Activated T-helper 2 cell treated with anti-CD3 and anti-CD28 coated beads, Interferon-gamma antibody, Interleukin-2, Interleukin-4, amounts not matched to agents 10 μg/mL and 5 μg/mL and 100 μg/mL, durations not matched to agents 14 hours and 24 hours and 36 hours (primary cell): ENCODE measurements at places on chromosomes 13 and 19.

GRCh38 chr13:93932901-93933300 lies 546.6 kb downstream of the DCT start:
- H3K4me3 ChIP-seq, result no peak overlapping the region
- H3K36me3 ChIP-seq, result no peaks in the 10 kb centered on the region
- no peak for DNase-seq
- H3K27ac ChIP-seq, result no peak overlapping the region
- no peaks in the 10 kb centered on the region for H3K27me3 ChIP-seq

GRCh38 chr19:55032170-55032800 lies 5.8 kb downstream of the GP6 start:
- DNase-seq, result no peak
- no peak overlapping the region for H3K4me3 ChIP-seq
- H3K27ac ChIP-seq, result no peak overlapping the region
- H3K36me3 ChIP-seq, result no peaks in the 10 kb centered on the region

DNA sequence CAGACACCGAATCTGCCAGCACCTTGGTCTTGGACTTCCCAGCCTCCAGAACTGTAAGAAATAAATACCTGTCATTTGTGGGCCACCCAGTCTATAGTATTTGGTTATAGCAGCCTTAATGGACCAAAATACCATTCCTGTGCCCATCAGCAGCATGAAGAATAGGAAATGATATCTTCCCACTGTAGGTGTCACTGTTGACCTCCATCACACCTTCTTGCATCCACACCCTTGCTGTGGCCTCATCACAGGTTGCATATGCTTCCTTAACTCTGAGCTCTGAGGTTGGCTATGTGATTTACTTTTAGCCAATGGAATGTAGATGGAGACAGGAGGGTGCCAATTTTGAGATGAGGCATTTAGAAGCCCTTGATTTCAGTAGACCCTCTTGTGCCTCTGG lies 242.0 kb upstream of the TSHZ3 start:
- H3K4me3 ChIP-seq, result no peak overlapping the region
- H3K36me3 ChIP-seq, result no peaks in the 10 kb centered on the region
- DNase-seq, result no peak
- H3K27ac ChIP-seq, result no peak overlapping the region
- no peaks in the 10 kb centered on the region for H3K27me3 ChIP-seq

GRCh38 chr13:30915691-30916541 lies 9.8 kb downstream of the MEDAG start:
- H3K27me3 ChIP-seq, result peaks cover 46% of the 10 kb centered on the region
- H3K4me1 ChIP-seq, result no peaks in the 10 kb centered on the region
- H3K27ac ChIP-seq, result no peak overlapping the region
- no peaks in the 10 kb centered on the region for H3K36me3 ChIP-seq
- no peak overlapping the region for H3K4me3 ChIP-seq

DNA sequence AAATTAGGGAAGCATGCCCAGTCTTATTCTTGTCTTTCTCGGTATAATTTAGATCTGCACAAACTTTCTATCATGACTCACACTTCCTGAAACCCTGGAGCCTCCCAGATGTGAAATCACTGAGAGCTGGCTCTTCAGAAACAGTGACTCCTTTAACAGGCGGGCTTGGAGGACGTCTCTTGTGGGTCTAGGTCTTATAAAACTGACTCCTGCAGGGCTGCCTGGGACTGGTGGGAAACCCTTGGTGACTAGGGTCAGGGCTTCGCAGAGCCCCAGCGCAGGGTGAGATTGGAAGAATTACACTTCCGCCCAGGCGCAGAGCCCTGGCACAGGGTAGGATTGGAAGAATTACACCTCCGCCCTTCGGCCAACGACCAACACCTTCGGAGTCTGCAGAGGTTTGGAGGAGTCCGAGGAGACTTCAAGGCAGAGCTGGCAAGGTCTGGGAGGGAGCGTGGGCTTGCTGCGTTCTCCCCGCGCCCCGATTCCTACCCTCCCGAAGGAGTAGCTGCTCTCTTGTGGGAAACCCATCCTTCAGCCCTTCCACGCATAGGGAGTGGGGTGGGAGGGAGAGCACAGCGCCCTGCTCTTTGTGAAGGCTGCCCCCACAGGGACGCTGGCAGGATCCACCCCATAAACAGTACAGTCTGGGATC lies 43.4 kb upstream of the MAP3K10 start:
- DNase-seq, result no peak
- H3K27me3 ChIP-seq, result no peaks in the 10 kb centered on the region
- no peak overlapping the region for H3K4me3 ChIP-seq
- H3K36me3 ChIP-seq, result no peaks in the 10 kb centered on the region
- peaks cover 17% of the 10 kb centered on the region for H3K4me1 ChIP-seq

- H3K27me3 ChIP-seq, result no peaks in the 10 kb centered on the region
- H3K27ac ChIP-seq, result no peak overlapping the region
- H3K4me3 ChIP-seq, result no peak overlapping the region
- peaks cover 22% of the 10 kb centered on the region for H3K36me3 ChIP-seq
- H3K4me1 ChIP-seq, result peaks cover 3% of the 10 kb centered on the region
These were observed 89.4 kb upstream of the RAP2A start for GRCh38 chr13:97344265-97345175.

DNA sequence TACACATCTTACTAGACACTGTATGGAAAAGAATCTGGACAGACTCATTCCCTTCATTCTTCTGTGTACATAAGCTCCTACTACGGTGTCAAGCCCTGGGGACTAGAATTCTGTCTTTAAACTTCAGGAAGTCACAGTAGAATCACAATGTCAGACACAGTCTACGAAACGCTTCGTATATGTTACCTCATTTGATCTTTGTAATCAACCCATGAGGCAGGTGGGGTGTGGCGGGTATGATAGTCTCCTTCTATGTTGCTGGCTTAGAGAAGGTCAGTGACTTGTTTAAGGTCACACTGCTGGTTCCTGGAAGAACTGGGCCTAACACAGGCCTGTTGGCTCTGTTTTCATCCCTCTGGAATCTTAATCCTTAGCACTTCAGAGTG lies 32.2 kb upstream of the TPT1 start:
- H3K27me3 ChIP-seq, result no peaks in the 10 kb centered on the region
- DNase-seq, result no peak
- peaks cover 27% of the 10 kb centered on the region for H3K36me3 ChIP-seq
- H3K4me3 ChIP-seq, result no peak overlapping the region
- peaks cover 13% of the 10 kb centered on the region for H3K4me1 ChIP-seq

- DNase-seq, result no peak
- peaks cover 2% of the 10 kb centered on the region for H3K27me3 ChIP-seq
- no peaks in the 10 kb centered on the region for H3K36me3 ChIP-seq
- no peak overlapping the region for H3K27ac ChIP-seq
These were observed 463.2 kb downstream of the KLF5 start for GRCh38 chr13:73521985-73522524.

DNA sequence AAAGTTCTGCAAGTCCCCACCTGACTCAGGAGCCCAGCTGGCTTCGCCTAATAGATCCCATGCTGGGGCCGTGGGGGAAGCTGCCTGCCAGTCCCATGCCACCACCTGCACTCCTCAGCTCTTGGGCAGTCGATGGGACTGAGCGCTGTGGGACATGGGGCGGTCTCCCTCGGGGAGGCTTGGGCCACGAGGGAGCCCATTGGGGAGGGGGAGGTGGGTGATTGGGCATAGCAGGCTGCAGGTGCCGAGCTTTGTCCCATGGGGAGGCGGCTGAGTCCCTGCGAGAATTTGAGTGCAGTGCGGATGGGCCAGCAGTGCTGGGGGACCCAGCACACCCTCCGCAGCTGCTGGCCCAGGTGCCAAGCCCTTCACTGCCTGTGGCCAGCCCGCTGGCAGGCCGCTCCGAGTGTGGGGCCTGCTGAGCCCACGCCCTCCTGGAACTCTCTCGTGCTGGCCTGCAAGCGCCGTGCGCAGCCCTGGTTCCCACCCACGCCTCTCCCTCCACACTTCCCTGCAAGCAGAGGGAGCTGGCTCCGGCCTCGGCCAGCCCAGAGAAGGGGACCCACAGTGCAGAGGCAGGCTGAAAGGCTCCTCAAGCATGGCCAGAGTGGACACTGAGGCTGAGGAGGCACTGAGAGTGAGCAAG lies 467.3 kb downstream of the IRS2 start:
- DNase-seq, result no peak
- H3K27me3 ChIP-seq, result no peaks in the 10 kb centered on the region
- H3K4me1 ChIP-seq, result no peaks in the 10 kb centered on the region
- no peaks in the 10 kb centered on the region for H3K36me3 ChIP-seq

DNA sequence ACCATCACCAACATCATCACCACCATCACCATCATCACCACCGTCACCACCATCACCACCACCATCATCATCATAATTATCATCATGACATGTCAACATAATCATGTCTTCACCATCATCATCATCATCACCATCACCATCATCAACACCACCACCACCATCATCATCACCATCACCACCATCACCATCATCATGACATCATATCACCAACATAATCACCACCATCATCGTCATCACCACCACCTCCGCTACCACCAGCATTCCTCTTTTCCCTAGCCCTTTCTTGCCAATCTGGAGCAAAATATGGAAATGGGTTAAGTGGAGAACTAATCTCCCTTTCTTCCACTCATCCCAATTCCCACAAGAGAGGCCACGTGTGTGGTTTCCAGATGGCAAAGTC lies 1.1 kb upstream of the TTYH1 start:
- H3K4me3 ChIP-seq, result no peak overlapping the region
- peaks cover 14% of the 10 kb centered on the region for H3K4me1 ChIP-seq
- H3K27ac ChIP-seq, result no peak overlapping the region
- no peaks in the 10 kb centered on the region for H3K36me3 ChIP-seq
- H3K27me3 ChIP-seq, result peaks cover 32% of the 10 kb centered on the region

GRCh38 chr13:76729691-76730090 lies 156.5 kb downstream of the KCTD12 start:
- no peak for DNase-seq
- no peak overlapping the region for H3K27ac ChIP-seq
- H3K27me3 ChIP-seq, result no peaks in the 10 kb centered on the region
- H3K4me1 ChIP-seq, result no peaks in the 10 kb centered on the region
- no peak overlapping the region for H3K4me3 ChIP-seq

DNA sequence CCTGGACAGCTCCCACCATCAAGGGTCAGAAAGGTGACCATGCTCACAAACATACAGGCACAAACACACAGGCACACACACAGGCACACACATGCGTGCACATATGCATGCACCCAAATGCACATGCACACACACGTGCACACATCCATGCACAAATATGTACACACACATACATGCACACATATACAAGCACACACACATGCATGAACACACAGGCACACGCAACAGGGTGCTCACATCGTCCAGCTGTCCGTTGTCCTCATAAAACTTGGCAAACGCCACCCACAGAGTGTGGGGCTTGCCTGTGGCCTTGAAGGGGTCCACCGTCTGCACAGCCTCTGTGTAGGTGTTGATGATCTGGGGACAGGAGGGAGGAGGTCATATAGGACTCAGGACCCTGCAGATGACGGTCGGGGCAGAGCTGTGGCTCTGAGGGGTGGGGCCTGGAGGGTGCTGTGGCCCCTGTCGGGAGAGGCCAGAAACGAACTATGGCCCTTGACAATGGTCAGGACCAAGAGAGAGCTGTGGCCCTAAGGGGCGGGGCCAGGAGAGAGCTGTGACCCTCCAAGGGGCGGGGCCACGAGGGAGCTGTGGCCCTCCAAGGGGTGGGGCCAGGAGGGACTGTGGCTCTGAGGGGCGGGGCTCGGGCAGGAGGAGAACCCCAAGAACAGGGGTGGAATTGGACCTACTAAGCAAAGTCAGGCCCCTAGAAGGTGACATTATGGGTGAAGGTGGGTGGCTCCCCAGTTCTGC lies 6.2 kb downstream of the XAB2 start:
- H3K27ac ChIP-seq, result no peak overlapping the region
- peaks cover 2% of the 10 kb centered on the region for H3K4me1 ChIP-seq
- H3K27me3 ChIP-seq, result no peaks in the 10 kb centered on the region
- H3K36me3 ChIP-seq, result peaks cover 40% of the 10 kb centered on the region

DNA sequence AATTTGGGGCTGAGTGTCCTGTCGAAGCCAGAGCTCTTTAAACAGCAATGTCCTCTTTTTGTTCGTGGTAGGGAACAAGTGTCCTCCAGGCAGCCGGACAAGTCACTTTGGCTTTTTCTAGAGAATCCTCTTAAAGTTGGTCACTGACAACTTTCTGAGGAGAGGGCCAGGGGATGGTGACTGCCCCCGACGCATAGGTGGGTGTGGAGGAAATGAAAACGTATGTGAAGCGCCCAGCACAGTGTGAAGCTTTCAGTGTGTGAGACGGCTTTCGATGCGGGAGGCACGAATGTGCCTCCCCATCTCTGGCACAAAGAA lies 45.8 kb upstream of the ZNF536 start:
- no peak overlapping the region for H3K4me3 ChIP-seq
- H3K27me3 ChIP-seq, result no peaks in the 10 kb centered on the region
- no peaks in the 10 kb centered on the region for H3K4me1 ChIP-seq
- H3K36me3 ChIP-seq, result no peaks in the 10 kb centered on the region
- no peak for DNase-seq
- H3K27ac ChIP-seq, result no peak overlapping the region

DNA sequence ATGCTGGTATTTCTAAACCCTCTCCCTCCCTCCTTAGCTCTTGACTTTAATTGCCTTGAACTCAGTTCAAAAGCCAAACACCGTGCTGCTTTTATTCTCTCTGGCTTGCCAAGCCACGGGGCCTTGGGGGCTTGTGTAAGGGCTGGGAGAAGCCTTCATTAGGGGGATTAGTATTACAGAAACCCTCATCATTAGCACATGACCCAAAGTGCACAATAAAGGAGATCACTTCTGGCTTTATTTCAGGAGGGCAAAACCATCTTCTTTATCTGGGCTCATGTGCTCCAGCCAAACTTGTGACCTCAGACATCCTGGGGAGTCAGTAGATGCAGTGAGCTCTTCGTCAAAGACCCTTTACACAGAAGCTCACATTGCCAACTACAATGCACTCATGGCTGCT lies at the start of gene DCT:
Gene DCT, minus strand, starts transcription at position 67 of the 400 bp plus-strand sequence. CDS start 427 bp downstream, outside the sequence.
- H3K27me3 ChIP-seq, result no peaks in the 10 kb centered on the region
- peaks cover 1% of the 10 kb centered on the region for H3K4me1 ChIP-seq
- H3K4me3 ChIP-seq, result no peak within 1 kb of the TSS
- no peak within 1 kb of the TSS for H3K27ac ChIP-seq

- peaks cover 9% of the 10 kb centered on the region for H3K4me1 ChIP-seq
- peaks cover 44% of the 10 kb centered on the region for H3K36me3 ChIP-seq
- H3K4me3 ChIP-seq, result peak within 1 kb of the TSS; percentile 92
- no peaks in the 10 kb centered on the region for H3K27me3 ChIP-seq
These were observed at the start of gene NR1H2 for GRCh38 chr19:50376166-50377050. Gene NR1H2 (plus strand): TSS chr19:50376457. CDS start chr19:50377606, 1,149 bp downstream.

GRCh38 chr13:59269476-59269875 lies 894.3 kb downstream of the DIAPH3 start:
- no peak overlapping the region for H3K27ac ChIP-seq
- no peak overlapping the region for H3K4me3 ChIP-seq
- H3K4me1 ChIP-seq, result no peaks in the 10 kb centered on the region
- H3K27me3 ChIP-seq, result no peaks in the 10 kb centered on the region

GRCh38 chr13:69296130-69296529 lies 811.5 kb upstream of the ATXN8OS start:
- no peak overlapping the region for H3K4me3 ChIP-seq
- H3K27me3 ChIP-seq, result no peaks in the 10 kb centered on the region

DNA sequence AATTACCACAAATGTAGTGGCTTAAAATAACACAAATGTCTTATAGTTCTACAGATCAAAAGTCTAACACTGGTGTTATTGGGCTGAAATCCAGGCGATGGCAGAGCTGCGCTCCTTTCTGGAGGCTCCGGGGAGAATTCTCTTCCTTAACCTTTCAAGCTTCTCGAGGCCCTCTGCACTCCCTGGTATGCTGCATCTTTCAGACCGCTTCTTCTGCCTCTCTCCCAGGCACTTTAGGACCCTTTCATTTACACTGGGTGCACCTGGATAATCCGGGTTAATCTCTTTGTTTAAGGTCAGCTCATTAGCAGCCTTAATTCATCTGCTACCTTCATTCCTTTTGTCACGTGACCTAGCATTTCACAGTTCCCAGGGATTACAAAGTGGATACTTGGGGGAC lies 211.3 kb upstream of the RFC3 start:
- H3K27ac ChIP-seq, result no peak overlapping the region
- H3K36me3 ChIP-seq, result peaks cover 25% of the 10 kb centered on the region
- no peaks in the 10 kb centered on the region for H3K27me3 ChIP-seq

- no peaks in the 10 kb centered on the region for H3K27me3 ChIP-seq
- no peak overlapping the region for H3K27ac ChIP-seq
- no peaks in the 10 kb centered on the region for H3K4me1 ChIP-seq
- no peaks in the 10 kb centered on the region for H3K36me3 ChIP-seq
These were observed 219.2 kb downstream of the ZIC5 start for GRCh38 chr13:99752373-99752772.
